T-helper 1 cell treated with Interleukin-12 subunit alpha and Interleukin-12 subunit beta and Interleukin-4 antibody, amounts not matched to agents 30 ng/mL and 1 ng/mL, for 36 hours (primary cell): ENCODE measurements at places on chromosomes 3 and 15. TPM values are rescaled to one million over a fixed set of nuclear protein-coding genes. Genes with fewer than 3 reads are reported as not detected.

Gene MAGI1
- 0.32 and 0.49 TPM in 2 replicates for total RNA-seq

Gene PROS1
- 1.1 and 1.2 TPM in 2 replicates for total RNA-seq

Gene WWTR1
- total RNA-seq: 0.76 and 1.1 TPM in 2 replicates

Gene HIGD2B
- total RNA-seq: 0.20 TPM in 2 replicates

Gene CLEC3B
- total RNA-seq: 1.0 TPM in 1 of 2 replicates, not detected in the other
